ENCODE measurements at places on chromosomes 6 and 20. TPM values are rescaled to one million over a fixed set of nuclear protein-coding genes. Genes with fewer than 3 reads are reported as not detected.

NINL gene
- 3.6 TPM for total RNA-seq

SCUBE3 gene
- 0.09 TPM for total RNA-seq

BMP2 gene
- total RNA-seq = 3.5 TPM

GGTLC1 gene
- not detected for total RNA-seq

All from liver (tissue), 10 donors.